ENCODE measurements at places on chromosomes 2 and 18.

GRCh38 chr18:10401930-10402329, 52.5 kb upstream of the APCDD1 start:
- DNase-seq = no peak

DNA sequence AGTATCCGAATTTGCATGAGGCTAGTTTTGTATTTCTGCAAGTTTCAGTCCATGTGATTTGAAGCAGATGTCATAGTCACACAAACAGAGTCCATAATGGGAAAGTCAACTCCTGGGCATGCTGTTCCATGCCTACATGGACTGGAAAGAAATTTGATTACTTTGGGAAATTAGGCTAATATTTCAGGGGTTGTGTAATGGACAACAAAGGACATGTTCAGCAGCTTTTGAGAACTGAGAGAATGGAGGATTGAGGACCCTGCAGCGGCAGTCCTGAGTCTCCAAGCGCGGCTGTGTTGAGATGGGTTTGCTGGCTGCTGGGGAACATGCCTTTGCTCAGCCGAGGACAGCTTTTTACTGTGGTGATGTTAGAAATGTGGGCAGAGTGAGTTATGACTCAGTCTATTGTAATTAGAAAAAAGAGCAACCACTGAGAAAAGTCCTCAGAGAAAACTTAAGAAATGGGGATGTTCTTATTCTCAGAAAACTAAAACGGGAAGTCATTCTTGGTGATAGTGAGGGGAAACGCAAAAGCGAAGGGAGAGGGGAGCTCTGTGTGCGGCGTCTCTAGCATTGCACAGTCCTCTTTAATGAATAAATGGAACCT, 149.2 kb downstream of the FAM210A start:
- no peak for DNase-seq

GRCh38 chr2:241514553-241514952, 6.2 kb upstream of the STK25 start:
- no peak for DNase-seq

DNA sequence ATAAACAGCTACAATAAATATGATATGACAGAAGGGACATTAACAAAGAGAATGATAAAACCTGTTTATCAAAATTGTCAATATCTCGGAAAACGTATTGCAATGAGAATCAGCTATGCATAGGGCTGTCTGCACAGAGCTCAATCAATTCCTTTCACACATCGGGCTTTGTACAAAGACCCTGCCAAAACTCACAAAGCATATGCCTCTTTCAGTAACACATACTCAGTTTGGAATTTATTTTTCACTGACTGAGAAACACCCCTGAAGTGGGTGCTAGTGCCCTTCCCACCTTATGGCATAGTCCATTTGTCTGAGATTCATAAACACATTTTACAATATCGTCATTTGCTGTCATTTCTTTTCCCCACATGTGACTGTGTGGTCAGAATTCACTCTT, 815.8 kb upstream of the FAM98A start:
- DNase-seq = no peak

DNA sequence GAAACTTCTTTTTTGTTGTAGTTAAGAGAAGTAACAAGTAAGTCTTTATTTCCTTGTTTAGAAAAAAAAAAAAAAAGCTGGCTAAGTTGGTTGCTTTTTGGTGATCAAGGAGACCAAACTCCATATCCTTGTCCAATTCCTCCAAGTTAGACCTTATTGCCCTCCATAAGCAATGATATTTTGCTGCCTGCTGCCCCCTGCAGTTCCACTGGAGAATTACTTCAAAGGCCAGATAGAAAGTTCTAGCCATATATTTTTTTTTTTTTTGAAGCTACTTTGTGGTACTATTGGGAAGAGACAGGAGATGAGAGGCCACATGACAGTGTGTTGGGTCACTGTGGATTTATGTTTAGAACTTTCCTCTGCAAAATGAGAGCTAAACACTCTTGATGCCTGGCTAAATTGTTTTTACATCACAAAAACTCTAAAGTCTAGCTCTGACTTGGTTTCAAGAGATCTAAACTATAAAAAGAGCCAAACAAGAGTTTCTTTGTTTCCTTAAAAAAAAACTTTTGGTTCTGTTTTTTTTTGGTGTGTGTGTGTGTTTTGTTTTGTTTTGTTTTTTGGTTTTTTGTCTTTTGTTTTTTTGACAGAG, 80.7 kb upstream of the RASGRP3 start:
- no peak for DNase-seq

DNA sequence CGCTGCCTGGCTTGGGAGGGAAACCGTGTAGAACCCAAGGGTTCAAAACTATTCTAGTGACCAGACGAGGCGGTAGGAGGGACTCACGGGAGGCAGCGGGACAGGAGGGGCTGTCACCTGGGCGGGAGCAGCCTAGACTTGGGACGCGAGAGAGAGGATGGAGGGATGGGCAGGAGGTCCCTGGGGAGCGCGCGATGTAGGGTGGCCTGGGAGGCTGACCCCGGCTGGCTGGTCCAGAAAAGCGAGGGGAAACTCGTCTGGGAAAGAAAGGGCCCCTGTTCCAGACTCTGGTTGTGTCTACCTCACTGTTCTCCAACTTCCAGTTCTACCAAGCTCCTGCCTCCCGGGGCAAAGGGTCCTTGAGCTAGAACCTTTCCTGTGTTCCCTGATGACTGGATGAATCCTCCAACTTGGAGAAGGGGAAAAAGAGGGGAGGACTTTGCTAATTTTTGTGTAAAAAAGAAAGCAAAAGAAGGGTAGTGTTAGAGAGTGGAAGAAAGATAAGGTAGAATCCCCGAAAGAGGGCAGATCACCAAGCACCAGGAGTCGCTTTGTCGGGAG, 1.4 kb downstream of the DOK6 start:
- peak; percentile 60 for DNase-seq

GRCh38 chr18:74131124-74131523, 16.5 kb downstream of the FBXO15 start:
- no peak for DNase-seq

GRCh38 chr2:215003001-215003400, 135.4 kb downstream of the ABCA12 start:
- DNase-seq = no peak

Measured in D341Med (cell line).